AG04450 (cell line): ENCODE measurements at places on chromosomes 2 and 18. TPM values are rescaled to one million over a fixed set of nuclear protein-coding genes. Genes with fewer than 3 reads are reported as not detected.

The PHLPP1 gene
- 4.6 and 5.6 TPM in 2 replicates for polyA plus RNA-seq

The MOGAT1 gene
- polyA plus RNA-seq, result not detected in 2 replicates

The ARHGAP25 gene
- polyA plus RNA-seq, result 0.38 and 0.55 TPM in 2 replicates

The C2orf72 gene
- polyA plus RNA-seq, result 0.02 TPM in 1 of 2 replicates, not detected in the other

The PLGLB1 gene
- polyA plus RNA-seq, result 0.56 and 0.79 TPM in 2 replicates

The RAMP1 gene
- polyA plus RNA-seq, result 26.5 and 47.7 TPM in 2 replicates

The SH3RF3 gene
- 5.7 and 7.0 TPM in 2 replicates for polyA plus RNA-seq

The AOX1 gene
- polyA plus RNA-seq, result 5.6 and 7.9 TPM in 2 replicates

The REG3A gene
- polyA plus RNA-seq, result not detected in 2 replicates

The MCEE gene
- 14.6 and 18.1 TPM in 2 replicates for polyA plus RNA-seq

The AQP12A gene
- not detected in 2 replicates for polyA plus RNA-seq

The ZAP70 gene
- 0.06 TPM in 1 of 2 replicates, not detected in the other for polyA plus RNA-seq

DNA sequence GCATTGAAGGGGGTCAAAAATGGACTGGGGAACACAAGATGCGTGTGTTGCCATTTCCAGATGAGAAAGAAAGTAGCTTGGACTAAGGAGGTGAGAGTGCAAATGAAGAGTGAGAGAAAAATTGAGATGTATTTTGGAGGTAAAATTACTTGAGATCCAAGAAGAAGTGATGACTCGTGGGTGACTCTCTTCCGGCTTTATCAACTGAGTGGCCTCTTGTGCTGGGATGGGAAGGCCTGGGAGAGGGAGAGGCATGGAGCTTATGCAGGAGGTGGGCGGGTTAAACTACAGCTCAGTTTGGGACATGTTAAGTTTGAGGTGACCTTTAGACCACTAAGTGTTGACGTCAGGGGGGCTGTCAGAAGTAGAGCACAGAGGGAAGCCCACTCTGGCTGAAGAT, 34.9 kb downstream of the SULT1C2 start:
- DNase-seq, result no peak

GRCh38 chr2:23760736-23761135, 166.2 kb downstream of the ATAD2B start:
- peak; percentile 43 for DNase-seq

- DNase-seq, result no peak
Measured at GRCh38 chr2:147713349-147713748, 131.5 kb upstream of the ACVR2A start.

DNA sequence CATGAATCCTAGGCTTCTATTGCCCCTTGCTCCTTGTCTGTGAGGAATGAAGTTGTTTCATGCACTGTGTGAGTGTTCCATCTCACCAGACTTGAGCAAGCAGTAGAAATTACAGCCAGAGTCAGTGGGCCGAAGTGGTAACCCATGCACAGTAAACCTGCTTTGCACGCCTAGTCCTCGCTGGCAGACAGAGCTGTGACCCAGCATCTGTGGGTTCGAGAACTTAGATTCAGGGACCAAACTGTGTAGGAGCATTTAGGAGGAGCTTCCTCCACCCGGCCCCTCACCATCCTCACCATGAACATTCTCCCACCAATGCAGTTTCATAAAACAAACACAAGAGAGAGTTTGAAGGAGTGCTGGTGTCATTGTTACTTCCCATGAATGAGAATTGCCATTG, 21.6 kb upstream of the TEX51 start:
- no peak for DNase-seq

DNA sequence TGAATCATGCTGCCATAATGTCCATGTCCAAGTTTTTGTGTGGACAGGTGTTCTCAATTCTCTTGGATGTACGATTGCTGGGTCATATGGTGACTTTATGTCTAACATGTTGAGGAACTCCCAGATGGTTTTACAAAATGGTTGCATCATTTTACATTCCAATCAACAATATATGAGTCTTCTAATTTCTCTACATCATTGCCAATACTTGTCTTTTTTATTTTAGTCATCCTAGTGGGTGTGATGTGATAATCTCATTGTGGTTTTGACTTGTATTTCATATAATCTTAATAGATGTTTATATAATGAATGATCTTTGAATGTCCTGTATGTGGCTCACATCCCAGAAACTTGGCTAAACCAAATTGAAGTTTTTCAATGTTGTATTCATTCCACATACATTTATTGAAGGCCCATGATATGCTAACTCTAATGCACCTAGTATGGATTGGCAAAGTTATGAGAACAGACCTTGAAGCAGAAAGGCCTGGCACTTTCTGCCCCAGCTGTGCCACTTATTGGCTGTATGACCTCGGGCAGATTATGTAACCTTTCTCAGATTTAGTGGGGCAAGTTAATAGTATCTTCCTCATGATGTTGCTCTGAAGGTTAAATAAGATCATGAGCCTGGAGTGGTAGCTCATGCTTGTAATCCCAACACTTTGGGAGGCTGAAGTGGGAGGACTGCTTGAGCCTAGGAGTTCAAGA, 205.4 kb downstream of the RAB3GAP1 start:
- peak; percentile 34 for DNase-seq

GRCh38 chr18:48893061-48893607, 57.6 kb downstream of the SMAD7 start:
- DNase-seq, result no peak

DNA sequence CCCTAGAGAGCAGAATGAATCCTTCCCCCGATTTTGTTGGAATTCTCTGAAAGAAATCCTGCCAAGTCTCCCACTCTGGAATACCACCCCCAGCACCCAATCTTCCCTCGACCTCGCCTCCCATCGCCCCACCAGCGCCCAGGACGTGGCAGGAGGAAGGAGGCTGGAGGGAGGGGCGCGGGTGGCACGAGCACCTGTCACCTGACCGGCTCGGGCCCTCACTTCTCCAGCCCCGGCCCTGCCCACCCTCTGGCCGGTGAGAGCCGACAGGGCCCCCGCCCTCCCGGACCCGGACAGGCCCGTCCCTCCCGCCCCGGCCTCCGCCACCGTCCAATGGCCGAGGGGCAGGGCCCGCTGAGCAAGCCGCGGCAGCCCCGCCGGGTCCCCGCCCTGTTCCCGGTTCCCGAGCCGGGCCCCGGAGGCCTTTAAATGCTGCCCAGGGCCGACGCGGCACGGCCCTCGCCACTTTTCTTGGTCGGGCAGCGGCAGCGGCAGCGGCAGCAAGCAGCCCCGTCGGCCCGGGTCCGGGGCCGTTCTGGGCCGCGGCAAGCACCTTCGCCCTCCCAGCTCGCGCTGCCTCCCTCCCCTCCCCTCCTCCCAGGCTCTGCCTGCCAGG, at the start of gene LGALSL:
Gene LGALSL (plus strand): TSS at position 393 of the 616 bp plus-strand sequence. CDS start 384 bp downstream, outside the sequence.
- DNase-seq, result no peak

GRCh38 chr2:237351796-237352195, 62.2 kb downstream of the COL6A3 start:
- DNase-seq, result no peak

- no peak for DNase-seq
Measured at GRCh38 chr18:14098428-14098827, 33.8 kb downstream of the ZNF519 start.

- DNase-seq, result no peak
Measured at GRCh38 chr2:181130686-181131085, 150.3 kb downstream of the UBE2E3 start.

GRCh38 chr2:239671471-239671870, 270.7 kb upstream of the HDAC4 start:
- DNase-seq, result no peak

GRCh38 chr2:69735686-69736085, 6.2 kb upstream of the ANXA4 start:
- DNase-seq, result no peak
